LNCaP clone FGC (cell line): ENCODE measurements at places on chromosomes 4 and X.

DNA sequence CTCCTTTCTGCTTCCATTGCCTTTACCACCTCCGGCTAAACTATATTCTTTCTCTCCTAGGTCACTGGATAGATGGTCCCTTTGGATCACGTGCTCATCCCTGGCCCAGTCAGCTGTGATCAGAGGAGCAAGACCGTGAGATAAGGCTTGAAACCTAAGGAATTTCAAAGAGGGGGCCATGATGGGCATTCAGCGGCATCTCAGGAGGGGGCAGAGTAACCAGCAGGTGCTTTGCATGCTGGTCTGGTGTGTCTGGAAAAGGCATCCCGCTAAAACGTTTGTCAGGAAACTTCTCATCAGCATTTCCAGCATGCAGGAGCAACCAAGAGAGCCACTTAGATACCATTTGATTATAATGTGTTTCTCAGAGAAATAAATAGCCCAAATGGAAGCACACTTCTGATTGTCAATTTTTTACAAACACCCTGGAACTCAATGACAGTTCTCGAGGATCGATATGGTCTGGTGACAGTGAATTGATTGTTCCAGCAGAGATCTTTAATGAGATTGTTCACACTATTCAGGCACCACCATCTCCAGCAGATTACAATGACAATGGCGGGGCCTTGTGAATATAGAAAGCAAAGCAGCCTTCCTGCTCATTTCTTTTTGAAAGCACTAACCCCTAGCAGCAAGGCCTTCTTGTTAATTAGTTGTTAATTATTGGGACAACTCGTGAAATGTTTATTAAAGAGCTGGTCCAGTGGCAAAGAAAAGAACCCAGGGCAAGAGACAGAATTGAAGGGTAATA lies 327.1 kb downstream of the PTTG2 start:
- DNase-seq = no peak

DNA sequence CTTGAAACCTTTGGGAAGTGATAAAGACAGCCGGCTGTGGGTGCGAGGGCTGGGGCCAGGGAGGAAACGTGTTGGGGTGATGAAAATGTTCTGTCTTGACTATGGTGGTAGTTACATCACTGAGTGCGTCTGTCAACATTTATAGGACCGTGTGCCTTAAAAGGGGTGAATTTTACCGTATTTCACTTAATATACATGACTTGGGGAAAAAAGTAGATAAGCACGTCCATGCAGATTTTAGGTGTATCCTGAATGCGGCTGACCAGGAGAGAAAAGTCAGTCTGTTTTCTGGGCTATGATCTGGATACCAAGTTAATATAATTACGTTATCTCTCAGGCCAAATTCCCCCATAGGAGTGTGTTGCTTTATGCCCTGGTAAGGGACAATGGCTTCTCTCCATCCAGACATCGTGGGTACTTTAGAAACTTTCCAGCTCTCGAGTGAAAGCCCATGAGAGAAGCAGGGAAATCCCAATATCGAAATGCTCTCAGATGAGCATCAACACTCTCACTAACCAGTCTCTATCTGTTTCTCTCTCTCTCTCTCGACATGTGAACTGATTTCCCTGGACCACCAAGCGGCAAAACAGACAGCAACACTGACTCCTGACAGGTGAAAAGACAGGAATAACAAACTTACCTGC lies 71.5 kb downstream of the IRF2 start:
- DNase-seq = no peak

GRCh38 chrX:47185241-47185640 lies 8.4 kb upstream of the UBA1 start:
- DNase-seq = no peak

- DNase-seq = no peak
These were observed 28.9 kb upstream of the HUWE1 start for GRCh38 chrX:53715346-53715924.

DNA sequence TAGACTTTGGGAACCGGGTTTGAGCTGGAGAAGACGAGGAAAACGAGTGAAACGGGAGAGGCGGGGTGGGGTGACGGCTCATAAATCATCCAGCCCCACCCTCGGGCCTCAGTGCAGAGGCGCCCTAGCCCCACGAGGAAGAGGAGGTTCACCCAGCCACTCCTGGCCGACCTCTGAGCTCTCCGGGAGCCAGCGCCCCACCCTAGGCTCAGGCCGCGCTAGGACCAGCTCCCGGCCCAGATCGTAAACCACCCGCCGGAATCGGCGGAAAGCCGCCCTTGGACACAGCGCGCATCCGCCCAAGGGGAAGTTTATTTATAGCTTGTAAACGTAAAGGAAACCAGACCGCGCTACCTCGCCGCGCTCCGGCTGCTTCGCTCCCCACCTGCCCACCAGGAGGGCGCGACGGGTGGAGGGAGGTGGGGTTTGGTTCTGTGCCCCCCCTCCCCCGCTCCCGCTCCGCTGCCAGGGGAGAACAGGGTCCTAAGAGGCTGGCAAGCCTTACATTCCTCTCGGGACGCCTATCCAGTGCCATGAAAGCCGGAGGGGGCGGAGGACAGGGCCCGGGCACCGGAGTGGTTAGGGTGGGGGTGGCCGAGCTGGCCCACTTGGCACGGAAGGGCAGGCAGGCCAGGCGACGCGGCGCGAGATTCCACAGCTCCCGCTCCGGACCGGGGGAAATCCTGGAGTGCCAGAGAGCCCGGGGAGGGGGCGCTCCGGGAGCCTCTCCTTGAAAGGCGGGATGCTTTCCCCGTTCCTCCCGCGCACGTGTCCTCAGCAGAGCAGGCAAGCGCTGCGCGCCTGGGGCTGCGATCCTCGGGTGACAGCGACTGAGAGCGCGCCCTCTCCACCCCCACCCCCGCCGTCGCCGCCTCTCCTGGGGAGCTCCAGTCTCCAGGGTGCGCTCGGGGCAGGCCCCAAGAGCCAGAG lies 84.2 kb downstream of the BCOR start:
- DNase-seq = no peak

GRCh38 chr4:6332042-6332668 lies 62.5 kb downstream of the WFS1 start:
- DNase-seq = no peak

GRCh38 chrX:9781941-9782340 lies 4.3 kb upstream of the SHROOM2 start:
- no peak for DNase-seq

DNA sequence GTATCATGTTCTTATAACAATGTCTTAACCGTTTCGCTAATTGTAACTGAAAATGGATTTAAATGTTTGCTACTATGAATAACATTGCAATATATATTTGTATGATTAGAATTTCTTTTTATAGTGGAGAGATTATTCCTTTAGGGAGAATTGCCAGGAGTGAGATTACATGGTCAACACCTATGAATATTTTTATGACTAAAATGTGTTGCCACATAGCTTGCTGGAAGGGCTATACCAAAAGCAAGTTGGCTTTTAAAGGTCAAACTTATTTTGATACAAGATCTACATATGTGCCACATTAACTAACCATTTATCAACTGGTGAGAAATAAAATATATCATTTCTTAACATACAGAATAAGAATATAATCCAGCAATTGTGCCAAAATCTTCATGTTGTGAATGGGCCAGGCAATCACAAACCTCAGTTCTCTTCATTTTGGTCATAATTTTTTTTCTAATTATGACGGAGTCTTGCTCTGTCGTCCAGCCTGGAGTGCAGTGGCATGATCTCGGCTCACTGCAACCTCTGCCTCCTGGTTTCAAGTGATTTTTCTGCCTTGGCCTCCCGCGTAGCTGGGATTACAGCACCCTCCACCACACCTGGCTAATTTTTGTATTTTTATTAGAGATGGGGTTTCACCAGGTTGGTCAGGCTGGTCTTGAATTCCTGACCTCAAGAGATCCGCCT lies 10.0 kb upstream of the EGF start:
- no peak for DNase-seq

DNA sequence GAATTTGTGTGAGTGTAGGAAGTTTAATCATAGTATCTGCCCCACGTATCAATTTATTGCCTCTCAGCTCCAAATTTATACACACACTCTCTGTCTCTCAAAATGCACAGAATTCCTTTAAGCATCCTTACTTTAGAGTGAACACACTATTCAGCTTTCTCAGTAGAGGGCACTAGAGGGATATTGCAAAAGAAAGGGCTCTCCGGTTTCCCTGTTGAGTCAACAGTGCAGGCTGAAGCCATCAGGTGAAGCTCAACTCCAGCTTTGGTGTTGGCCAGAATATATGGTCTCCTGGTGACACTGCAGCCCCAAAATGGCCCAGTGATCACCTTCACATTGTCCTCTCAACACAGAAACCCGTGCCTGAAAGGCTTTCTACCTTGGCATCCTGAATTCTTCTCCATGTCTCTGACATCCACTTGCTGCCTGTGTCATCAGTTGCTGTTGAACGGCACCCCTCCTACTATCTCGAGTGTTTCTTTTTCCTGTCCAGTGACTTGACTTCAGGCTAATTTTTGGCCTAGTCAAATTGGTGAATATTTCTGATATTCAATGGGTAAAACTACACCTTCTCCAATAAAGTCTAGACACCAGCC lies 670.5 kb downstream of the GABRG1 start:
- DNase-seq = peak; percentile 32

GRCh38 chrX:152451731-152451980 lies 541 bp upstream of the GABRA3 start:
- no peak for DNase-seq

DNA sequence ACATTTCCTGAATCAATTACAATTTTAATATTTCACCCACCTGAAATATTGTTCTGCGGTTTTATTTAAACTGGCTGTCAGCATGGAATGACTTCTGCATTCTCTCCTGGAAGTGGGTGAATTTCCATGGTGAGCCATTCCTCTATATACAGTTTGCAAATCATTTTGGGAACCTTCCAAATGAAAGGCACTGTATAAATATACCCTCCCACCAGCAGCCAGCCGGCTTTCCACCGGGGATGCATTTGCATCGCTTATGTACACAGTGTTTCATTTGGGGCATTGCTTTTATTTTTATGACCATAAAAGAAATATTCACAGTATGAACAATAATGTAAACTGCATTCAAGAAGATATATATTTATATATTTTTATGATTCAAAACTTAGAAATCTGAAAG lies 4.7 kb upstream of the IL1RAPL1 start:
- no peak for DNase-seq

DNA sequence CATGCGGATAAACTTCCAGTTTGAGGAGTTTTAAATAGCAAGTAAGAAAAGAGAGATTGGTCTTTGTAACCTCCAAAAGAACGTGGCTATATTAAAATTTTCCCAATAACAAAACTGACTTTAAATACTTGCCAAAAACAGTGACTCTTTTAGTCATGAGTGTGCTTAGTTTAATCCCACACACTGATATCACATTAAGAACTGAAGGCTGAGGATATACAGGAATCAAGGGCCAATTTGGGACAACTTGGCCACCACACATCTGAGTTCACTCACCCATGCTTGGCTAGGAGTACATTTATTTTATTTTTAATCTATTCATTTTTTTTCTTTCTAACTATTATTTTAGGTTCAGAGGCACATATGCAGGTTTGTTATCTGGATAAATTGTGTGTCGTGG lies 110.2 kb downstream of the APBB2 start:
- no peak for DNase-seq

GRCh38 chr4:121370729-121371325 lies 10.0 kb downstream of the QRFPR start:
- DNase-seq = no peak
